GF-D8 (cell line): ENCODE measurements at places on chromosomes 2 and 18.

DNA sequence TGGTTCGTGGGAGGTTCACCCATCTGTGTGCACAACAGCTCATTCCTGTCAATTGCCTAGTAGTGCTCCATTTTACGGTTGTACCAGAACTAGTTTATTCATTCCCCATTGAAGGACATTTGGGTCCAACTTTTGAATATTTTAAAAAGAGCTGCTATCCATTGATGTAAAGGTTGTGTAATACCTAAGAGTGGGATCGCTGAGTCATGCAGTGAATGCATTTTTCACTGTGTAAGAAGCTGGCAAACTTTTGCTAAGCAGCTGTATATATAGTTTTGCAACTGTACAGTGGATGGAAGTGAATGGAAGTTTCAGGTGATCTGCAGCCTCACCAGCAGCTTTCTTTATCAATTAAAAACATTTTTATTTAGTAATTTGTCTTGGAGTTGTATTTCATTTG lies 104.5 kb downstream of the DCDC2C start:
- no peak for DNase-seq

DNA sequence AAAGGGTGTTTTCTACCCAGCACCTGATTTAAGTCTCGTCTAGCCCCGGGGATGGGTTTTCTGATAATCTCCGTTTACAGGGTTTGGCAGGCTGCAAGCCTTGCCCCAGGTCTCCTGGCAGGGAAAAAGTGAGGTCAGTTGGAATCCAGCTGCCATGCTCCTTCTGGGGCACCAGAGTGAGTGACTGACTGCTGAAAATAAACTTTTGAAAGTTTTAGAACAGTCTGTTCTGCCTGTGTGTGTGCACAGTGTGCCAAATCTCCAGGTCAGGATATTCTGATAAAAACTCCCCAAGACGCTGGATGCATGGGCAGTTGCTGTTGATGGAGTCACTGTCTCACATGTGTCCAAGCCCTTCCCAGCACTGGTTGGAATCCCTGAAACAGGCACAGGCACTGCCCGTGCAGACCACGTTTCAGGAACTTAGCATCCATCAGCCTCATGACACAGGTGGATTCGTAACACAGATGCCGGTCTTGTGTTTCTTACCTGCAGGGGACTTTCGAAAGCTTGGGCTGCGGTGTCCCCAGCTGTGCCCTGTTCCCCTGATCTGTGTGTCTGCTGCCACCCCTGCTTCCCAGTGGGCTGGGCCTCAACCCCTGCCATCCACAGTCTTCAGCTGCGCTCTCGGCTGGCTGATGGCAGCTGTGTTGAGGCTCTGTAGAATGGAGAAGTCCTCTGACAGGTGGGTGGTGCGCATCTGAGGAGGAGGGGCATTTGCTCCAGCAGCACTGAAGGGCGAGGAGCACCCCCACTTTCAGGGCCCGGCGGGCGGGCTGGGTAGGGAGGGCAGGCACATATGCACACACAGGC lies 65.0 kb downstream of the SH3RF3 start:
- no peak for DNase-seq

DNA sequence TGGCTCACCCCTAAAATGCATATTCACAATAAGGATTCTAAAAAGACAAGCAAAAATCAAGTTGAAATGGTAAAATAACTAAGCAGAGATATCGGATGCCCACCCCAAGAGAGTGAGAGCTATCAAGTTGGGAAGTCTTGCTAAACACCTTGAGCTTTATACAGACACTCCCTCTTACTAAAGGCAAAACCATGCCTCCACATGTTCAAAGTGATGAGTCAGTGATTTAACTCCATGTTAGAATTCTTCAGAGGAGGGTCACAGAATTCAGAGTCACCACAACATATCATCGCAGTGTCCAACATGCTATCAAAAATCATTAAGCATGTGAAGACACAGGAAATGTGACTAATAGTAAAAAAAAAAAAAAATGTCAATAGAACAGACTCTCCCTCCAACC lies 20.6 kb upstream of the ST8SIA3 start:
- DNase-seq: no peak

DNA sequence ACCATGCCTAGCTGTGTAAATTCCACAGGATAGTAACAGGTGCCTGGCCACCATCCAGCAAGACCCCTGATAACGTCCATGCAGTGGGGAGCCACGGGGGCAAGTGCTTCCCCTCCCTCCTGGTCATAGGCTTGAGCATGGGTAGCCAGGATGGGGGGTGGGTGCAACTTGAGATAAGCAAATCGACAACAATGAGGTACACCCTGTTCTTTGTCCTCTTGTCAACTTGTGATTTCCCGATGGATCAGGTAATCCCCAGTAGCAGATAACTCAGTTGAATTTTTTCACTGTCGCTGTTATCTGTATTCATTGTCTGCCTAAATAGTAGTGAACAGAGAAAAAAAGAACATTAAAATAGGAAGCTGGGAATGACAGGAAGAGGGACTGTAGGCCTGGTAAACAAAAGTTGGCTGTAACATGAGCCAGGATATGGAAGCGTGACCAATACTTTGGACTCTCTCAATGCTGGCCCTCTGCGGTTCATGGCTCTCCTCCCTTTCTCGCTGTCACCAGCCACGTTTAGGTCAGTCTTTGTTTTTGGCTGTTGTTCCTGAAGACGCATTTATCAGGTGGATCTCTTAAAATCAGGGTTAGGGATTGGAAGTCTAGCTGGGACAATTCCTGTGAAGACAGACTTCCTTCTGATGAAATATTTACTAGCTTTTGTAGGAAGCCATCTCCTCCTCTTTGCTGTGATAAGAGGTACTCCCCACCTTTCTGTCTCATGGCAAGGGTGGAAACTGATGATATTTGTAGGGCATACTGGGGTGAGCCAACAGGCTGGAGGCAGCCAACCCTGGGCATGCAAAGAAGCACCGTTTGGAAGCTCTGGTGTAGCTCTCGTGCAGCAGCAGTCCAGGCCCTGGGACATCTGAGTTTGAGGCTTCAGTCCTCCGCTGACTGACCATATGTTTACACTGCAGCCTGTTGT lies 42.4 kb downstream of the TCF7L1 start:
- DNase-seq: no peak

- DNase-seq: no peak
These were observed 17.7 kb upstream of the SEMA4C start for GRCh38 chr2:96887493-96888012.
